NCI-H1436 (cell line): ENCODE measurements at places on chromosomes 4 and X.

DNA sequence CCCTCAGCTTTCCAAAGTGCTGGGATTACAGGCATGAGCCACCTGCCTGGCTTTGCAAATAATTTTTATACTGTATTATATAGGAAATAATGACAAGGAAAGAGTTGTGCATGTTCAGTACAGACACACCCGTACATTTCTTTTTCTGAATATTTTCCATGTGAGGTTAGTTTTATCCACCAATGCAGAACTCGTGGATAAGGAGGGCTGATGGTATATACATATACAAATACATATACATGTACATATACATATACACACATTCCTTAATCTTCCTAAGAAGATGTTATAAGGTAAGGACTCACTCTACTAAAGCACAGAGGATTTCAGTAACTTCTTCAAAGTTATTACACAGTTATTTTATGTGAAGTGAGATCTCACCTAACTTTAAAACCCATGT lies 925.8 kb downstream of the C4orf33 start:
- no peak for DNase-seq

DNA sequence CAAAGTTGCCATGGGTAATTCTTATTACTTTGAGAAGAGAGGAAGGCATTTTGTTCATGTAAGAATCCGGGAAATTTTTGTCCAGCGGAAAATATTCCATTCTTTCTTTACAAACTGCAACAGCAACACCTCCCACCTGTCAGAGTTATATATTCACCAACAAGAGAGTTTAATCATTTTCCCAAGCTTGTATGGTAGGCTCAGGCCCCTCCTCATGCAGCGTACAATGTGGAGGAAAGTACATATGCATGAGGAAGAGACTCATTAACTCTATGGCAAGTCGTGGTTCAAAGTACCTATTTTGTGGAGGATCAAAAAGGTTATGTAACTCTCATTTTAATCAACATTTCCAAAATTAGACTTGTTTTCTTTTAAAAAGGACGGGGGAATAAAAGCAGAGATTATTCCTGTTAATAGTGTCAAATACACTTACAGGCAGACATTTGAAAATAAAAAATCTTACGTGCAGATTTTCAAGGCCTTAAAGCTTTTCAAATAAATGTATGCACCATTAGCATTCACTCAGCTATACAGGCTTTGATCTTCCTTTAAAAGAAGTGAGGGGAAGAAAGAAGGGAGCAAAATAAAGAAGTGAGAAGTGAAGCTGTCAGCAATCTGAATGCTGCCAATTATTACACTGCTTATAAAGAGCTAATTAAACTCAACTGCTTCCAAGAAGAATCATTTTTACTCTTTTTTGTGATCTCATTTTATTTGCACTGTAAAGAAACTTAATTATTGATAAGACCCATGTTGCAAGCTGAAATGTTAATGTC lies 204.8 kb downstream of the FAT4 start:
- no peak for DNase-seq

DNA sequence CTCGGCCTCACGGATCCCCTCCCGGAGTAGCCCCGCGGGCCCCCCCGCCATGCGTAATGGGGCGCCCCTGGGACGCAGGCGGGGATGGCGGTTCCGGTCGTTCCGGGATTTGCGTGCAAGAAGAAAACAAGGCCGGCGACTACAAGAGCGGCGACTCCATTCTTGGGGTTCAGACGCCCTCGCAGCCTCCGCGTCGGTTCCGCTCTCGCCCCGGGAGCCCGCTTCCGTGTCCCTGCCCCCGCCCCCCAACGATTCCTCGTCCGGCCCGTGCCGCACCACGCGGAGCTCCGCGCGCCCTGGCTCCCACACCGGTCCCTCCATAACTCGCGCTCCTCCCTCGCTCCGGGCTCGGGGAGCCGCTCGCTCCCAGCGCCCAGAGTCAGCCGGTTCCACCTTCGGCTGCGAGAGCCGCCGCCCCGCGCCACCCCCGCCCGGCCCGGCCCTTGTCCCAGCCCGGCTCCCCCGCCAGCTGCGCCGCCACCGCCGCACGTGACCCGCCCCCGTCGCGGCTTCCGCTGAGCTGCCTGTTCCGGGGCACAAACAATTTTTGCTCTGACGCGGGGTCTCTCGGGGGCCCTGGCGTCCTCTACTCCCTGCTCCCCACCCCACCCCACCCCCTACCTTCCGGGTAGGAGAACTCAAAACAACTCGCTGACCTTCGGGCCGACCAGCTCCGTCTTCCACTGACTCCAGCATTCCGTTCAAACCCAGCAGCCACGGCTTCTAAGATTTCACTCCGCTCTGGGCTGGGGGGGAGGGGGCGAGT lies 78.8 kb upstream of the BCOR start:
- no peak for DNase-seq

GRCh38 chrX:7132335-7133049 lies 15.0 kb upstream of the STS start:
- DNase-seq: no peak

GRCh38 chr4:70829015-70829414 lies 10.7 kb downstream of the GRSF1 start:
- no peak for DNase-seq

- DNase-seq: no peak
These were observed 108.3 kb upstream of the KLHL4 start for GRCh38 chrX:87409113-87409841.

DNA sequence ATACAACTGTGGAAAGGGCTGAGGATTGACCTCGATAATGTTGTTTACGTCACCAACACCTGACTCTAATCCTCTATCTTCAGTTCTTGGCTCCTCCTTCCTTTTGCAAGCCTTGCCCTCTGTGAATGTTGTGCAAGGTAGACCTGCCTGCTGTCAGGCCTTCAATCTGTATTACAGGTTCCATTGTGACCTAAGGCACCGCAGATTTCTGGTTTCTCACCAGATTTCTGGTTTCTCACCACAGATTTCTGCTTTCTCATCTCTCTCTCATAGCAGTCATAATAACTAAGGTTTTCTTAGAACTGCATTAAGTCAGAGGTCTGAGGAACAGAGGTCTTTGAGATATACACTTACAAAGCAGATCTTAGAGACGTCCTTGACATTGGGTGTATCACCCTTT lies 51.5 kb upstream of the ETNPPL start:
- DNase-seq: no peak

GRCh38 chr4:84547211-84547610 lies 35.7 kb upstream of the CDS1 start:
- DNase-seq: no peak

DNA sequence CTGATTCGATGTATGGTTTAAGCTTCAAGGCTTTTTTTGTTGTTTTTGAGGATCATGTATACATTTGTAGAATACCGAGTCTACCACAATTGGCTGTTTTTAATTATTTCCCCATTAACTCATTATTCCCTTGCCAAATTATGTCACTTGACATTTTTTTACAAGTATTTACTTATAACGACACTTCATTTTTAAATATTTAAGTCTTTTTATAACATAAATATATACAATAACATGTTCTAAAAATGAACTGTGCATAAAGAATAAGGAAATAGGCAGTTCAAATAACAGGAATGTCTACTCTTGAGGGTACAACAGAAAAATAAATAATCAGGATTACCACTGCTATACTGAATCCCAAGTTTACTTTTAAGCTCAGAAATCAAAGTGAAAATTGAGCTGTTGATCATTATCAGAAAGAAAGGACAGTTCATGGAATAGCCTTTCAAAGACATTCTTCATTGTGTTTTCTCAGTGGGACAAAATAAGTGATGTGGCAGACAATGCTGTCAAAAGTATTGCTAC lies 627.5 kb downstream of the PCDH19 start:
- no peak for DNase-seq
